NCI-H2107 (cell line): ENCODE measurements at places on chromosomes 2 and 18.

GRCh38 chr2:127820080-127820668 is 9.2 kb upstream of the WDR33 start:
- DNase-seq, result no peak

- DNase-seq, result no peak
Observed at GRCh38 chr2:28681158-28681571, 70.5 kb upstream of the PPP1CB start.

GRCh38 chr2:195934484-195934883 is 134.2 kb downstream of the DNAH7 start:
- no peak for DNase-seq

DNA sequence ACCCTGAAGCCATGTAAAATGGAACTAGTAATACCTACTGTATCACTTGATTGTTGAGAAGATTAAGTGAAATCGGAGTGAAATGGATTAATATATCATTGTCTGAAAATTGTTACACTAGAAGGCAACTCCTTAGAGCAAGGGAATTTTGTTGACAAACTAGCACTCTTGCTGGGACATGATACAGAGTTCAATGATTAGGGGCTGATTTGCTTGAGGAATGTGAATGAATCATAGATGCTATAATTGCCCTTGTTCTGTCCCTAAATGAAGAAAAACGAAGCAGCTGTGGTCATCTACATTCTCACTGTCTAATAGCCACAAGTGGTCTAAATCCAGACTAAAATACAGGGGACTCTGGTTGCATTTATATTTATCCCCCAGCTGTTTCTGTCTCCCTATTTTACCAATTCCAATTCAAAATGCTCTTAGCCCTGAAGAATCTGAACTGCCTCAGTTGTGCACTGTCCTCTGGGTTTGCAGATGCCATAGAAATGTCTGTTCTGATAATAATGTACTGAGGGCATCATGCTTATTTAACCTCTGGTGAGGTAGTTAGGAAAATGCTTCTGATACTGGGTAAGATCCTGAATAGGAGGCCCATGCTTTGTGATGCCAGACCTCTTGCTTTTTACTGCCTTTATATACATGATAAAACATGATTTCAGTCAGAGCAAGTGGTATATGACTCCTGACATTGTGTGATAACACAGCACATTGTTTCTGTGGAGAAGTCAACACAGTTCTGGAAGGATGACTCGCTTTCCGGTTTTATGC is 382.1 kb downstream of the NRXN1 start:
- DNase-seq, result no peak

DNA sequence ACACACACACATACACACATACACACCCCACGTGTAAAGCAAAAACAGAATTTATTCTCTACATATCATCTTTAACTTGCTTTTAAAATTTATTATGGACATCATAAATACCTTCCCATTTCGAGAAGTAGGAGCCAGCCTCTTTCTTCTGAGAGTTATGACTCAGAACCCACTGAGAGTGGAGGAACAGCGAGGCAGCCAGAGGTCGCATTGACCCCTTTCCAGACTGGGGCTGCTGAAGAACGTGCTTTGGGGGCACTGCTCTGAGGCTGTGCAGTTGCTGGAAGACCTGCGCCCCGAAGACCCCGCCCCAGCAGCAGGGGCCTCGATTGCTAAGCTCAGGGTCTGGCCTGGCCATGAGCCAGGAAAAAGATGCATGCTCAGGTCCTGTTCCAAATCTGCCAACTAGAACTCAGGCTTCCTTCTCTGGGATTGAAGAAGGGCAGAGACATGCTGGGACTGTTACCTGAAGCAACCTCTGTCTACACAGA is 133.8 kb upstream of the TWIST2 start:
- DNase-seq, result no peak

DNA sequence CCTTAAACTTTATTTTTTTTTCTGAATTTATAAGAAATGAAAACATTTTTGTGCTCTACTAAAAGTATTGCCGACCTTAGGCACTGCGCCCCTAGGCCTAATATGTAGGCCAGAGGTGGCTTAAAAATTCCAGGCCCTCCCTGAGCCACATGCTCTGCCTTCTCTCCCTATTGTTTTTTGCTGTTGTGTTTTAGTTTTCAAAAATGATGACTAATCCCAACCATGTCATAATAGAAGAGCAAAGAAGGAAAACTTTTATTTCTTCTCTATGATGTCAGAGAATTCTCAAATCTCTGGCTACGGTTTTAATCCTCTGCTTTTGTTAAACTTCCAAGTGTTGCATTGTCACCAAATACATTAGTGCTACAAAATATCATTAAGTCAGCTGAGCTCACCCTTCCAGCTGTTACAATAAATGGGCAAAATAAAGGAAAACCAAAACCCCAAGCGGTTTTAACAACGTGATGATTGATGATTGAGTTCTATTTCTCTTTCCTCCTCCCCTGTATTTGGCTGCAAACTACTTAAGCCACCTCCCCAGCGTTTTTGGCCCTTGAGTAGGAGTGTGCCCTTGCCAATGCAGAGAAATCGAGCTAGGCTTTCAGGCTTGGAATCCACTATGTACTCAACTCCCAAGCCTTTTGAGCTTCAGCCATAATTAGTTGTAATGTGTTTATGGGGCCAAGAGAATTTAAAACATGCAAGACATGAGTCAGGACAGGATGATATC is 163.5 kb upstream of the POU3F3 start:
- no peak for DNase-seq

GRCh38 chr2:119550856-119551255 is 6.6 kb downstream of the CFAP221 start:
- DNase-seq, result no peak

GRCh38 chr18:72584787-72585186 is 40.6 kb upstream of the CBLN2 start:
- DNase-seq, result no peak

DNA sequence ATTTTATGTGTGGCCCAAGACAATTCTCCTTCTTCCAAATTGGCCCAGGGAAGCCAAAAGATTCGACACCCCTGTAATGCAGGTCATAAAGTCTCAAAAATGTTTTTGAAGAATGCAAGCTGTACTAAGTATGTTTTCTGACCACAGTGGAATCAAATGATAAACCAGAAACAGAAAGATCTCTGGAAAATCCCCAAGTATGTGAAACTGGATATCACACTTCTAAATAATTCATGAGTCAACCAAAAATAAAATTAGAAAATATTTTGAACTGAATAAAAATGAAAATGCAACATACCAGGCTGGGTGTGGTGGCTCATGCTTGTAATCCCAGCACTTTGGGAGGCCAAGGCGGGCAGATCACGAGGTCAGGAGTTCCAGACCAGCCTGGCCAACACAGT is 34.1 kb upstream of the UBE2F start:
- DNase-seq, result no peak

GRCh38 chr2:70258532-70258875 is 567 bp downstream of the PCYOX1 start:
- DNase-seq, result no peak
